ENCODE measurements at places on chromosomes 2 and 18.
A peak's percentile ranks its signal among the peaks of the same experiment; 100 is the strongest.

GRCh38 chr2:129483366-129483765, 496.1 kb upstream of the RAB6C start:
- DNase-seq, result no peak

DNA sequence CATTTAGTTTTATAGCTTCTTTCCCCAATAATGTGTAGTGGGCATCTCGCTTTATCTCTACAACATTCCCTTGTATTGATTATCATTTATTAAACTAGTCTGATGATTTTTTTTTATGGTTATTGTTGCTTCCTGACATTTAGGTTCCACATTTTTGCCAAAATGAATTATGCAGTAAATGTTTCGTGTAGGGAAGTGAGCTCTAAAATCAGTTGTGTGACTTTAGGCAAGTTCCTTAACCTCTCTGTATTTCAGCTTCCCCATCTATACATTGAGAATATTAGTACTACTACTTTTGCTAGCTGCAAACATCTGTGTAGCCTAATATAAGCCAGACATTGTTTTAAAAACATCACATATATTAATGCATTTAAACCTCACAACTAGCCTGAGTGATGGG, 22.9 kb downstream of the SOCS6 start:
- no peak for DNase-seq

DNA sequence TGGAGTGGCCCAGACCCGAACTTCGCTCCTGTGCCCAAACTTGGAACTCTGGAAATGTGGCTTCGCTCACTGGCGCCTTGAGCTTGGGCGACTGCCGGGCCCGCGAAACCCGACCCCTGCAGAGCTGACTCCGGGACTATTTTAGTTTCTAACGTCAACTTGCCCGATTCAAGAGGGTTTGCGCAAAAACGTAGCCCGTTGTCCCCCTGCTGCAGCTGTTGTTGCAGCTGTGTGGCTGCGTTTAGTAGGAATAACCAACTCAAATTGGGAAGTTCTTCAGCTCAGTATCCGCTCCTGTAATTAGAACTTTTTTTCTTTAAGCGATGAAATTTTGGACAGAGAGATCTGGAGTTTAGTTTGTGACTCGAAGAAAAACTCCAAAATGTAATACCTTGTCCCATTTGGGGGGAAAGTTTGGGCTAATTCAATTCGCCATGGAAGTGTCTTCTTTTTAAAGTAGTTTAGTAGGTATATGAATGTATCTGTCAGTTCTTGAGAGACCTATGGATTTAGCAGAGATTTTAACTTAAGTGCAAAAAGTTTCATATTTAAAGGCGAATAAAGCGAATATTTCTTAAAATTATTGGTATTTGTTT, 559 bp downstream of the MYL12A start:
- no peak for DNase-seq

DNA sequence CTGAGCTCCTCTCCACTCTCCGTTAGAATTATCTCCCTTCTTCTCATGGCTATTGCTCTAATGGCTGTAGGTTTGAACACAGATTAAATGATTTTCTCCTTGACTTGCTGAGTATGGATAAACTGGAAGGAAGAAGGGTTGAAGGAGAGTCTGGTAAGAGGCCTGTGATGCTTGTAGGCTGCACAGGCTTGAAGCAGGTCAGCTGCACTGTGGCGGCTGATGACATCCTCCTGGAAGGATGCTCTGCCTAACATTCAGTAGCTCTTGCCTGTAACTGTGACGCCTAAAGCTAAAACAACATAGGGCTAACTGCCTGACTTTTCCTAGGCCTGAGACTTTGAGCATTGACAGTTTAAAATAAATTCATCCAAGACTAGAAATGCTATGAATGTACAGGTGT, 166.3 kb downstream of the MREG start:
- no peak for DNase-seq

- no peak for DNase-seq
These were observed 223.1 kb downstream of the GLI2 start for GRCh38 chr2:120958623-120959366.

DNA sequence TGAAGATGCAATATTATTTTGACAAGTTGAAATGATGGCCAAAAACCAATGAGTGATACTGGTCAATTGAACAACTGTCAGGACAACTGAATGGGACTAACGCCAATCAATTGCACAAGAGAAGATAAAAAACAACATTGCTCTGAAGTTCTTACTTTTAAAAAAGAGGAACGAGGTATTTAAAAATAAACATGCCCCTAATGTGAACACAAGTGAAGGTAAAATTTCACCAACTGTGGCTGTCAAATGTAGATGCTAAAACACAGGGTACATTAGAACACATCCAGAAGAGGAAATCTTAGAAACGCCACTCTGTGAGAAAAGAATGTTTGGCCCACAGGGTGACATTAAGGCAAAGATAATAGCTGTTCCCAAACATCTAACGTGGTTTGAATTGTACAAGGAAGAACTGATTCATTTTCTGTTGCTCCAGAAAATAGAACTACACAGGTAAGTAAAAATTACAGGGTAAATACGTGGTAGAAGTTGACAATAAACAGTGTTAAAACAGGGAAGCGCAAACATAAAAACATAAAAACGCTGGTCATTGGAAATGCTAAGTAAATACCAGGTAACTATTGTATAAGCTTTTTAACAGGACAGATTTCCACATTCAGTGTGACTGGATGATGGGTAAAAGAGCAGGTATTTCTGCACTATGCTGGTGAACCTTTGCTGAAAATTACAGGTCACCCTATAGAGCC, 20.3 kb downstream of the LONRF2 start:
- no peak for DNase-seq

GRCh38 chr2:97935719-97936161, 60.0 kb downstream of the TMEM131 start:
- no peak for DNase-seq

GRCh38 chr2:129464631-129465030, 514.8 kb upstream of the RAB6C start:
- no peak for DNase-seq

DNA sequence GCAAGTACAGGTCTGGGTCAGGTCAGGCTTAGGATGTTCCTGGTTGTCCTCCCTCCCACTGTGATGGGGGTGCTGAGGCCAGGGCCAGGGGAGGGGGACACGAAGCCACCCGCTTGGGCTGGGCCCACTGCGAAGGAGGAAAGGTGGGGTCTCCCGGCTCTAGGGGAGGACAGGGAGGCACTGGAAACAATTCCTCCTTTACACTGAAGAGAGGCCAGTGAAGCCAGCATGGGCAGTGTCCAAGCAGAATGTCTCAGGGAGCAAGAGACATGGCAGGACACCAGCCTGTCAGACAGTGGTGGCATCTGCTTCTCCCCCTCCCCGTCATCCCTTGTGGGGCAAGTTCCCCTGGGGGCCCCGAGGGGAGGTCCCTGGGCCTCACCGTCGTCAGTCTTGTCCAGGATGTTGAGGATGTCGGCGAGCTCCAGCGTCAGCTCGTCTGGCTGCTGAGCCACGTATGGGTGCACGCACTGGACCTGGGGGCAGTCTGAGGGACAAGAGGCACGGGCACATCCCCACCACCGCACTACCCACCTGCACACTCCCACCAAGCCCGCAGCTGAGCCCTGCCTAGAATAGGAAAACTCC, 10.8 kb downstream of the SNORC start:
- no peak for DNase-seq

- DNase-seq, result no peak
These were observed 1471.8 kb downstream of the LRP1B start for GRCh38 chr2:140658760-140659692.

GRCh38 chr18:37493352-37493935, 72.2 kb downstream of the CELF4 start:
- DNase-seq, result no peak

DNA sequence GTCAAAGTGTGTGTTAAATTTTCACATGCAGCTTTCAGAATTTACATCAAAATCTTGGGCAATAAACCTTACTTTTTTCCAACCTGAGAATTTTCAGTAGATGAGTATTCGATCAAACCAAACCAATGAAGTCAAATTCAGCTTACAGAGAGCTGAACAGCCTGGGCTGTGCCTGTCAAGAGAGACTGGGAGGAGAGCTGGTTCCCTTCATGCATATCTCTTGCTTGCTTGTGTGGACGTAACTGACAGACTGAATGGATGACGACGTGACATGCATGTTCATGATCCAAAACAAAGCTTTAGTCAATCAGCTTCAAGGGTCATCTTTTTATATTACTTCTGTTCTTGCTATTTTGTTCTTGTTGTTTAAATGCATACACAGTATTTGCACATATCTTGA, 145.2 kb downstream of the GALNT3 start:
- DNase-seq, result no peak

- no peak for DNase-seq
These were observed 28.2 kb downstream of the CCDC102B start for GRCh38 chr18:68826121-68826520.

DNA sequence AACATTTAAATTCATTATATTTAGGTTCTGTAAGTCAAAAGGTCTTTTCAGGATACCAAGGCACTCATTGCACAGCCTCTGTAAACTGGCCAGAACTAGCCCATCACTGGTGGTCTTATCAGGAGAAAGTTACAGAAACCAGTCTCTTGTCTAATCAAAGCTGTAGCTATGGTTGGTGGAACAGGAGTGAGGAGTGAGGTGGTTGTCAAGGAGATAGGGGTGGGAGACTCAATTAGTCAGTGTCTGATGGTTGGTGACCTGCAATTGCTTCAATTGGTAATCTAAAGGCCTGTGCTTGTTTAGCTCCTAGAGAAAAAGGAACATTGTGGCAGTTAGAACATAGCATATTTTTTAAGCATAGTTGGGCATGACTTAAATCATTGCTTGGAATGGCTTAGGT, 458.6 kb upstream of the CDH2 start:
- no peak for DNase-seq

- DNase-seq, result no peak
These were observed 731.7 kb upstream of the ID2 start for GRCh38 chr2:7950035-7950612.

DNA sequence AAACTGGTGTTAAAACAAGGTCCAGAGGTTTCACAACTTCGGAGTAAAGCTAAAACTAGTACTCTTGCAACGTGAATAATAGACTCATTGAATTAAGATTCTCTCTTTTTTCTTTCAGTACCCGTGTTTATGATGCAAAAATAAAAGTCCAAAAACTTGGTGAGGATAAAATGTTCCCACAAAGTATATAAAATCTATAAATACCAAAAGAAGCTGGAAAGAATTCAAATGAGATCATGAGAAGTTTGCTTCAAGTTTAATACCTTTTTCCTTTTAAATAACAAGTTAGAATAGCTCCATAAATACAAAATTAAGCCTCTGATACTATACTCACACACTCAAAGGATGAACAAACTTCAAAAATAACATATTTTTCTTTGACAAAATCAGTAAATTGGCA, 34.0 kb downstream of the METTL4 start:
- no peak for DNase-seq

- peak; percentile 20 for DNase-seq
These were observed 11.5 kb upstream of the LAPTM4A start for GRCh38 chr2:20062615-20063545.

- DNase-seq, result no peak
These were observed 85.9 kb downstream of the DCDC2C start for GRCh38 chr2:3789256-3789655.

DNA sequence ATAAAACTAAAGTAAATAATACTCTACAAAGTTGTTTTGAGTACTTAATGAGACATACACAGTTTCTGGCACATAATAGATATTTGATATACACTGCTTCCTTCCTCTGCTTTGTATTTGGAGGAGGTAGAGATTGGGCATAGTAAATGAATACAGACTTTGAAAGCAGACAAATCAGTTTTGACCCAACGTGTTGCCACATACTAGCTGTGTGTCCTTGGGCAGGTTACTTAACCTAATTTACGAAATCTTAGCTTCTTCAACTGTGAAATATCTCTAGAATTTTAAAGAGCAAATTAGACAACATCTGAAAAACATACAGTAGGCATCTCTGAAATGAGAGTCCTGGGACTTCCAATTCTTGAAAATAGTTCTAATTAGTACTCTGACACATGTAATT, 425.4 kb downstream of the TGIF1 start:
- DNase-seq, result no peak

DNA sequence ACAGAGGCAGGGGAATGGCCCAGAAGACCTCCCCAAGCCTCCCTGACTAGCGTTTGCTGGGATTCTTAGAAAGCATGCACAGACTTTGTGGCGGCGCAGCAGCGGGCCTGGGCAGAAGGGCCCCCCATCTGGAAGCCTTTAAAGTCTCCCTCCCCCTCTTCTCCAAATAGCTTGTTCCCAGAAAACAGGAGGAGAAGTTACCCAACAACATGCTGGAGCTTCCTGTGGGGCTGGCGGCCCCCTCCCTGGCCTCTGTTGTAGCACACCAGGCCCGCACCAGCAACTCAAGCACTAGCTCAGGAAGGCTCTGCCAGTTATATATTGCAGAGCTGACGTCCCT, 334.8 kb downstream of the DYSF start:
- no peak for DNase-seq

- DNase-seq, result no peak
These were observed 19.0 kb downstream of the DNPEP start for GRCh38 chr2:219368690-219369191.

GRCh38 chr2:10956006-10956790, 44.5 kb downstream of the KCNF1 start:
- no peak for DNase-seq

GRCh38 chr2:237961637-237962036, 5.2 kb upstream of the UBE2F start:
- DNase-seq, result no peak

- DNase-seq, result no peak
These were observed 29.2 kb upstream of the CCDC178 start for GRCh38 chr18:33469699-33470098.

DNA sequence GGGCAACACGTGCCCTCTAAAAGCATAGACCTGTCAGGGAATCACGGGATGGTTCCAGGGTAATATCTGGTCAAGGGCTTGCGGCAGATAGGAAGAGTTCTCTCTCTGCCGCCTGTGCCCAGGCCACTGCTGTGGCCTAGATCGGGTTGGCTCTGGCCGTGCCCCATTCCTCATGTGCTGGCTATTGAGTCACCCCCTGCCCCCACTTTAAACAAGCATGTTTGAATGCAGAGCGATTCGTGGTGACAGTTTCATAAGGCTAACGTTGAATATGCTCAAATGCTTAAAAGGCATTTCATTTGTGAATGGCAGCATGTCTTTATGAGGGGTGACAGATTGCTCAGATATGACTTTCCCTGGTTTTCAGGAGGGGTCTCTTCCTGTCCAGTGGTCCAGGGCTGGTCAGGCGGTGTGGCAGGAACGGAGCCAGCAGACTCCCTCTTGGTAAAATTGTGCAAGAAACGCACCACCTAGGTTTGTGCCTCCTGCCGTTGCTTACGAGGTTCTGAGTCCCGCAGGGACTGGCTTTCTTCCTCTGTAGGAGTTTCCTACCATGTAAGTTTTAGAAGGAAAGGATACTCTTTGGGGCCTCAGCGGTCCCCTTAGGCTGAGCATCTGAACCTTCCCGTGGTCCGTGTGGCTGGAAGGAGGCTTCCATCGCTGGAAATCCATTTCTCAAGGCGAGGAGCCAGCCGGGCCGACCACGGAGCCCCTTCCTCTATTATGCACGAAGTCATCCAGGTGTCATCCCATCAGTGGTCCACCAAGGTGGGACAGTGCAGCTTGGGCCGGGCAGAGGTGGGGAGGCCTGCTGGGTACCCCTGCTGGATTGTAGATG, 50.2 kb downstream of the AGAP1 start:
- no peak for DNase-seq

- no peak for DNase-seq
These were observed 281.8 kb upstream of the TCF4 start for GRCh38 chr18:55869556-55870501.
